Urinary bladder (tissue), 4 donors: ENCODE measurements at places on chromosomes 3 and 15. TPM values are rescaled to one million over a fixed set of nuclear protein-coding genes. Genes with fewer than 3 reads are reported as not detected.

DNA sequence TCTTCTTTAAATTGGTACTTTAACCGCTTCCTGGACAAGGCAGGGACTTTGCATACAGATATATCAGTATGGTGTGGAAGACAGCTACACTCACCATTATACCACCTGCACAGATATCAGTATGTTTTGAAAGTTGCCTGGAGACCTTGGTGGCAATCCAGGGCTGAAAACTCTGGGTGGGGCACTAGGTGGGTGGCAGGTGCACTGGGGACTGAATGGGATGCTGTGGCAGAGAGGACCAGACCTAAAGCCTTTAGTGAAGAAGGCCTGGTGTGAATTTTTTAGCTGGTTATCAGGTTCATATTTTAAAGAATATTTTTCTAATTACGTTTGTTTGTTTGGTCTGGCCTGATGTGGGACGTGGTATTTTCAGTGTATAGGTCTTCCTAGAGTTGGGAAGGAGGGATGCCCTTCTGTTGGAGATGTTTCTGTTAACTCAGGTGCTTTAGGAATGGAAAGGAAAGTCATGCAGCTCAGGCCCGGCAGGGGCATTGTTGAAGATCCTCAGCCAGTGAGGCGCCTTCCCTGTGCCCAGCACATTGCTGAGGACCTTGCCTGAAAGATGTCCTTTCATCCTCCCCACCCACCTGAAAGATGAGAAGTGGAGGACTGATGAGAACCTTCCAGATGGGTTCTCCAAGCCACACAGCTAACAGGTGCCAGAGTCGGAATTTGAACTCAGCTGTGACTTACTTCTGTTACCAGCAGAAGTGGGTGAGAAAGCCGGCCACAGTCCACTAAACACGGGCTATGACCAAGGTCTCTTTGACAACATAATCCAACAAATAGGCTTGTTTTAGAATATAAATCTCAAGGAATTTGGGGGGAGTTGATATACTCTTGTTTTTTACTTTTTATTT is 77.3 kb downstream of the APBA2 start:
- no peak for DNase-seq

DNA sequence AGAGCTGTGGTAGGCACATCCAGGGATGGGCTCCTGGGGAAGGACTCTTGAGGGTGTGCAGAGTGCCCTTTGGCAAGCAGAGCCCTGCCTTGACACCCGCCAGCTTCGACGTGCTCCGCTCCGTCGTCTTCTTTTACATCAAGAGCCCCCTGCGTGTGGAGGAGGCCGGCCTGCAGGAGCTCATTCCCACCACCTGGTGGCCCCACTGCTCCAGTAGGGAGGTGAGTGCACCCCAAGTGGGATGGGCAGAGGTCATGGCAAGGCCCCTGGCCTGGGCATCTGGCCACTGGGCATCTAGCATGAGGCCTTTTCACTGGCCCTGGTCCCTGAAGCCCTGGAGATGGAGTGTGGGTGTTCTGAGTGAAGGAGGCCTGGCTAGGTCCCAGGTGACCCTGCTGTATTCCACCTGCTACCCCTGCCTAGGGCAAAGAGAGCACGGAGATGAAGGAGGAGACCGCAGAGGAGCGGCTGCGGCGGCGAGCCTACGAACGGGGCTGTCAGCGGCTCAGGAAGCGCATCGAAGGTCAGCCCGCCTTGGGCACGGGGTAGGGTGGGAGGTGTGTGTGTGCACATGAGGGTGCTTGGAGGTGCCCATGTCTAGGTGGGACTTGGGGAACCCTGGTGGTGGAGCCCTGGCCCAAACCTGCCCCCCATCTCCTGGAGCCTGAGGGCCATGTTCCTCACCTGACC is 12.2 kb downstream of the RNF123 start:
- no peak for DNase-seq

NAALADL2 gene
- total RNA-seq: 77.5 TPM

RETNLB gene
- not detected for total RNA-seq

C3orf80 gene
- total RNA-seq: 1.0 TPM

DNA sequence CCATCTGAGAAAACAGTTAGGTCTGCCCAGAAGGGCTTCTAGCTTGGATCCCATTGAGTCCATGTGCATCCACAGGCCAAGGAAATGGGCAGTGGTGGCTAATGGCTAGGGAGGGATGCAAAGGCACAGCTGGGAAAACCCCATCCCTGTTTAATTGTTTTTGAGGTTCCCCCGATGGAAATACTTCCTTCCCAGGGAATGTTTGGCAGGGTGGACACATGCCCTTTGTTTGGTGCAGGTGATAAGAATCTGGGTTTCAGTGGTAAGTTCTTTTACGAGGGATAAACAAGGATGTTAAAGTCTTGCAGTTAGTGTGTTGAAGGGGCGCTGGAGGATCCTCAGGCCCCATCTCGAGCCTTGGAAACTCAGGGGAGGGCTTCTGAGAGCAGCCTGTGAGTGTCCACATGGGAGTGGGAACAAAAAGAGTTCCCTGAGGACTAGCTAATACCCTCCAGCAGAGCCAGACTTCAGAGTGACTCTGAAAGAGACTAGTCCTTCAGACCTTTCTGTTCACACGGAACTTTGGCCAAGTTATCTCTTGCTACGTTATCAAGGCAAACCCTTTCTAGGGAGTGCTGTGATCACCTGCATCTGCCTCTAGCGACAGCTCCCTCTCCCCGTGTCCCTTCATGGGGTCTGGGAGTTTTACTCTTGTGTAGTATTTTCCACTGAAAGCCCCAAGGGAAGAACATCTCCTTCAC is 17.4 kb downstream of the PTPRG start:
- no peak for DNase-seq

FEM1B gene
- total RNA-seq: 103 TPM

CD47 gene
- 155 TPM for total RNA-seq
